Naive B cell (primary cell): ENCODE measurements at places on chromosomes 2 and 18. TPM values are rescaled to one million over a fixed set of nuclear protein-coding genes. Genes with fewer than 3 reads are reported as not detected.

CHST9 gene
- polyA plus RNA-seq: not detected

KCNG2 gene
- not detected for polyA plus RNA-seq

COLEC11 gene
- polyA plus RNA-seq: not detected

KCNIP3 gene
- not detected for polyA plus RNA-seq

EPAS1 gene
- not detected for polyA plus RNA-seq

TNP1 gene
- polyA plus RNA-seq: not detected

LINC00305 gene
- not detected for polyA plus RNA-seq

TSPYL6 gene
- not detected for polyA plus RNA-seq

FSHR gene
- polyA plus RNA-seq: not detected

MYO1B gene
- polyA plus RNA-seq: 11.9 TPM

CYB5A gene
- 209 TPM for polyA plus RNA-seq

- H3K27me3 ChIP-seq: no peaks in the 10 kb centered on the region
- H3K4me3 ChIP-seq: no peak overlapping the region
- DNase-seq: no peak
- peaks cover 33% of the 10 kb centered on the region for H3K4me1 ChIP-seq
- peak overlapping the region; percentile 57 for H3K27ac ChIP-seq
These were observed 43.1 kb downstream of the PELI1 start for GRCh38 chr2:64101141-64101591.

DNA sequence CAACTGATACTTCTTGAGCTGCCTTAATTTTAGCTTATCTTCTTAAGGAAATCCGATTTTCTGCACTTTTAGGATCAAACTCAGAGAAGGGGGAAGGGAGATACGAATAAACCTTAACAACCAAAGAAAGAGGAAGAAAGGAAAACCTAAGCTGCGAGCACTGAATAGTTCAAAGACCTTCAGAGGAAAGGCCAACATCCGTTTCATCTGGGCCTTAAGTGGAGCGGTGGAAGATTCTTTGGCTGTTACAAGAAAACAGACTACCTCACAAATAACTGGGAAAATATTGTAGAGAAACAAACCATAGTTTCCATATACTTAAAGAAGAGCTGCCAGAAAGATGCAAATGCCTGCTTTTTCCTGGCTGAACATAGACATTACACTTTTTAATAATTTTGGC is 43.6 kb downstream of the VIT start:
- DNase-seq: no peak
- H3K27ac ChIP-seq: no peak overlapping the region
- no peaks in the 10 kb centered on the region for H3K36me3 ChIP-seq
- H3K27me3 ChIP-seq: peaks cover 19% of the 10 kb centered on the region
- H3K4me1 ChIP-seq: no peaks in the 10 kb centered on the region

DNA sequence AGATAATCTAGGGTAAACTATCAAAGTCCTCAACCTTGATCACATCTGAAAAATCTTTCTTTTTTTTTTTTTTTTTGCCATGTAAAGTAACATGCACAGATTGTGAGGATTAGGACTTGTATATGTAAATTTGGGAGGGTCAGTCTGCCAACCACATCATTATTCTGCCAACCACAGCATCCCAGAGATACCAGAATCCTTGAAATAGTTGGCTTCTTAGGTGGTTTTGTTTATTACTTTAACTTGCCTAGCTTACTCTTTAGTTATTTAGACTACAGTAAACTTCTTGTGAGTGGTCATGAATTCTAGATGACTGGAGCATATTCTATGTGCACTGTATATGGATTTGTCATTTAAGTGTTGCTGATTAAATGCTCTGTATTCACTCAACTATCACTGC is 242.1 kb upstream of the RBMS1 start:
- no peak overlapping the region for H3K4me3 ChIP-seq
- no peaks in the 10 kb centered on the region for H3K4me1 ChIP-seq
- H3K36me3 ChIP-seq: no peaks in the 10 kb centered on the region
- DNase-seq: no peak
- H3K27ac ChIP-seq: no peak overlapping the region

- H3K4me1 ChIP-seq: peaks cover 16% of the 10 kb centered on the region
- DNase-seq: no peak
- peak overlapping the region; percentile 35 for H3K27ac ChIP-seq
- peaks cover 39% of the 10 kb centered on the region for H3K27me3 ChIP-seq
- no peak overlapping the region for H3K4me3 ChIP-seq
These were observed 90.0 kb upstream of the TAF1B start for GRCh38 chr2:9753276-9753600.

- H3K4me1 ChIP-seq: peaks cover 55% of the 10 kb centered on the region
- H3K27me3 ChIP-seq: no peaks in the 10 kb centered on the region
- H3K27ac ChIP-seq: peak overlapping the region; percentile 39
- no peak overlapping the region for H3K4me3 ChIP-seq
These were observed 5.8 kb downstream of the CUL3 start for GRCh38 chr2:224579411-224579810.

GRCh38 chr18:79927607-79928562 is 23.6 kb downstream of the SLC66A2 start:
- H3K4me3 ChIP-seq: no peak overlapping the region
- DNase-seq: no peak
- no peaks in the 10 kb centered on the region for H3K27me3 ChIP-seq
- H3K27ac ChIP-seq: peak overlapping the region; percentile 82
- peaks cover 10% of the 10 kb centered on the region for H3K4me1 ChIP-seq

- no peaks in the 10 kb centered on the region for H3K4me1 ChIP-seq
- no peak for DNase-seq
- H3K36me3 ChIP-seq: no peaks in the 10 kb centered on the region
These were observed 107.6 kb upstream of the MAP3K20 start for GRCh38 chr2:172968061-172968469.

- H3K36me3 ChIP-seq: no peaks in the 10 kb centered on the region
- no peaks in the 10 kb centered on the region for H3K27me3 ChIP-seq
- H3K27ac ChIP-seq: no peak overlapping the region
- DNase-seq: no peak
These were observed 502.2 kb upstream of the CELF4 start for GRCh38 chr18:38067821-38068220.

- no peaks in the 10 kb centered on the region for H3K36me3 ChIP-seq
- no peak overlapping the region for H3K4me3 ChIP-seq
- DNase-seq: no peak
- H3K4me1 ChIP-seq: no peaks in the 10 kb centered on the region
- H3K27me3 ChIP-seq: peaks cover 15% of the 10 kb centered on the region
- no peak overlapping the region for H3K27ac ChIP-seq
These were observed 17.0 kb upstream of the LINC00305 start for GRCh38 chr18:64165906-64166305.

DNA sequence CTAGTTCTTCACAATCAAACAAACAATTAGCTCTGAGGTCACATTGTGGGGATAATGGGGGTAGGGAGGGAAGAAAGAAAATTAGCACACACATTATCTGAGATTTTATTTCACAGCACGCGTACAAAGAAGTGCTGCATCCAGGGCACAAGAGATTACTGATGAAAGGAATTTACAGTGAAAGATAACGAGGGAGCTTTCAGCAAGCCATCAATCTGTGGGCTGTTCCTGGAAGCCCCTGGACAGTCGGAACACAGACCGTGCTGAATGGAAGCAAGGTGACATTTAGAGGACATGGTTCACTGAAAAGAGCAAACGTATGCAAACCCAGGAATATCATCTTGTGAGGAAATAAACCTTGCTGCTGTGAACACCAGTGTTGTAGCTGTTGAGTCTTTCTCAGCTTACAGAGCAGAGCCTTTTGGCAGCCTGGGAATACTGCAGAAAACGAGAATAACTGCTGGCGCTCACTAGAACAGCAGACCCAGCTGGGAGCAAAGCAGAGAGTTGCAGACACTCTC is 63.2 kb downstream of the SCG2 start:
- no peak overlapping the region for H3K4me3 ChIP-seq
- no peak for DNase-seq
- no peaks in the 10 kb centered on the region for H3K27me3 ChIP-seq

GRCh38 chr2:141035846-141036420 is 1094.9 kb downstream of the LRP1B start:
- no peak overlapping the region for H3K27ac ChIP-seq
- H3K4me1 ChIP-seq: no peaks in the 10 kb centered on the region
- H3K36me3 ChIP-seq: no peaks in the 10 kb centered on the region
- H3K4me3 ChIP-seq: no peak overlapping the region
- H3K27me3 ChIP-seq: no peaks in the 10 kb centered on the region

GRCh38 chr2:40955042-40955441 is 503.2 kb upstream of the SLC8A1 start:
- H3K36me3 ChIP-seq: no peaks in the 10 kb centered on the region
- H3K27ac ChIP-seq: no peak overlapping the region
- no peaks in the 10 kb centered on the region for H3K27me3 ChIP-seq
- no peak for DNase-seq

DNA sequence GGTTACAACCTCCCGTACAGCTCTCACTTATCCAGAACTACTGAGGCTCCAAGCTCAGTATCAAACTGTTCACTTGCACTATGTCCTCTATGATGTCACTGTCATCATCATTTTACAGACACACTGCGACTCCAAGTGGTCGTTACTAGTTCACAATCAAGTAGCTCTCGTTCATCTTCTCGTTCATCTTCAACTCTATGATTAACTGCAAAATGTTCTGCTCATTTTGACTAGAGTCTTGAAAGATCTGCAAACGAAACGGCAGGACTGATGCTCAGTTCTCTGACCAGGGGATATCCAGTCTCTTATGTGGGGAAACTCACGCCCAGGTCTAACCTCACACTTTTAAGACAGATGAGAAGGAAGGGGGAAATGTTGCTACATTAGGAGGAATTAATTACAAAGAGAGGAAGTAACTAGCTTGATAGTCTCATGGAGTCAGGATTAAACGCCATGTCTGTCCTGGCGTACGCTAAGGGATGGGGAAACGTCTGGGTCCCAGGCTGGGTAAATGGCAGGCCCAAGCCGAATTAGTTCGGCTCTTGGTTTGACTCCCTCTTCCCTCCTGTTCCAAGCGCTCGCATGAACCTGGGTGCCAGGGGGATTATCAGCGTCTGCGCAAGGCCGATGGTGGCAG is 794 bp upstream of the CHCHD5 start:
- DNase-seq: no peak
- H3K4me3 ChIP-seq: peak overlapping the region; percentile 98
- peaks cover 28% of the 10 kb centered on the region for H3K4me1 ChIP-seq
- H3K27ac ChIP-seq: peak overlapping the region; percentile 98

- no peak overlapping the region for H3K27ac ChIP-seq
- no peaks in the 10 kb centered on the region for H3K4me1 ChIP-seq
- no peaks in the 10 kb centered on the region for H3K36me3 ChIP-seq
- no peaks in the 10 kb centered on the region for H3K27me3 ChIP-seq
- H3K4me3 ChIP-seq: no peak overlapping the region
These were observed 570.8 kb upstream of the GYPC start for GRCh38 chr2:126085011-126085795.

DNA sequence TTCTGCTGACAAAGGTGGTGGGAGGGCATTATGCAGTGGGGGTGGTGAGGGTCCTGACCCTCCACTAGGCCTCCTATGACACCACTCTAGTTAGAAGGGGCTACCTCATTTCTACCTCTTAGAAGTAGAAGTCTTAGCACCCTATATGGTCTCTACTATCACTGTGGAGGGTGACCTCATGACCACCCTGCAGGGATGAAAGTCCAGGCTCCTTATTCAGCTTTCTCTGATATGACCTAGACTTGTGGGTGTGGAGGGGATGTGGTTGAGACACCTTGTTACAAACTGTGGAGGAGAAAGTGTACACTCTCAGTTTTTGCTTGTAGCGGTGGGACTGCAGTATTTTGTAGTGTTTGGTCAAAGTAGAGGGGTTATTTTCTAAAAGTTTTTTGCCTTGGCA is 18.6 kb downstream of the TMEM182 start:
- no peak for DNase-seq
- peaks cover 12% of the 10 kb centered on the region for H3K36me3 ChIP-seq
- no peaks in the 10 kb centered on the region for H3K27me3 ChIP-seq
- no peaks in the 10 kb centered on the region for H3K4me1 ChIP-seq

DNA sequence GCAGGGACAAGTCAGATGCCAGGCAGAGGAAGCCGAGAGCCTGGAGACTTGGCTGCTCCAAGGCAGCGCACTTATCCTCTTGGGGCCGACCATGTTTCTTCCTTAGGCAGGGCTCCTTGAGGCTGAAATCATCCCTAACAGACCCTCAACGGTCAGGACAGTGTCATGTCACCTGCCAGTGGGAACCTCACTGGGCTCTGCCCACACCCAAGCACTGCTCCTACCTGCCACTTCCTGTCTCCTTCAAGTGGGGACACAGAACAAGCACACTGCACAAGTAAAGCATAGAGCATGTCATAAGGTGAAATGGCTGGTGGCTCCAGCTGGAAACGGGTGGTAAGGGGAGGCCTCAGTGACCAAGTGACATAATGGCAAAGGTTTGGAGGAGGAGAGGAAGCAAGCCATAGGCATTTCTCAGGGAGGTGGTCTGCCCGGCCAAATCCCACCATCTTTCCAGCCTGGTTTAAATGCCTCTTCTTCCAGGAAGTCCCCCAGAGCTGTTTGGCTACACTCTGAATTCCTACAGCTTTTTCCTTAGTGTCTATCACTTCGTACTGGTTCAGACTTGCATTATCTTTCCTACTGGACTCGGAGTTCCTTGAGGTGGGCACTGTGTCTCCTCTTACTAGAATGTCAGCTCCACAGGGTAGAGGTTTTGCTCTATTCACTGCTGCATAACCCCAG is 7.3 kb upstream of the ATOH8 start:
- H3K27ac ChIP-seq: no peak overlapping the region
- H3K4me1 ChIP-seq: peaks cover 37% of the 10 kb centered on the region
- H3K4me3 ChIP-seq: peak overlapping the region; percentile 18
- H3K27me3 ChIP-seq: peaks cover 14% of the 10 kb centered on the region
- DNase-seq: no peak
- no peaks in the 10 kb centered on the region for H3K36me3 ChIP-seq

GRCh38 chr2:121038431-121038830 is 246.6 kb downstream of the TFCP2L1 start:
- H3K4me1 ChIP-seq: no peaks in the 10 kb centered on the region
- H3K27me3 ChIP-seq: peaks cover 8% of the 10 kb centered on the region
- no peak for DNase-seq
- H3K36me3 ChIP-seq: no peaks in the 10 kb centered on the region
- H3K4me3 ChIP-seq: no peak overlapping the region

DNA sequence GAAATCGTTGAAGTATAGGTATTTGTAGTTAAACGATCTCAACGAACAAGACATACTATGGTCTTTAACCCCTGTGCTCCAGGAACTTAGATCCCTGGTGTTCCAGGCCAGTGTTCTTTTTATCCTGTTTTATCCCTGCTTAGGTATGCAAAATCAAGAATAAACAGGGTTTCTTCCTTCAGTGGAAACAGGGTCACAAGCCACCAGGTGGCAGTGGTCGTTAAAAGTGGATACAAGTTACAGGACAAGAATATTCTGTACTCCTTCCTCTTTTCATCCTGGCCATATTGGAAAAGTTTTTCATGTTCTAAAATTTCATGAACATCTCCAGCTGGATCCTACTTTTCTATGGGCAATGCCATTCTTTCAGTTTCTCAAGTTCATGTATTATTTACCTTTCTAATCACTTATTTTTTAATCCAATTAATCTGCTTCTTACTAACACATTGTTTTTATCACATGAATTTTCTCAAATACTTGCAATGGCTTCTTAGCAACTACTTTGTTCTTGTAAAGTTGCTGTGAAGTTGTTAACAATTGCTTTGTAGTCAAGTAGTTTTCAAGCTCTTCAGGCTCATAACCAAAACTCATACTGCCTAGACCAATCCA is 16.4 kb upstream of the HNMT start:
- no peaks in the 10 kb centered on the region for H3K4me1 ChIP-seq
- H3K27me3 ChIP-seq: no peaks in the 10 kb centered on the region
- DNase-seq: peak; percentile 6

GRCh38 chr2:102418421-102418961 is 4.5 kb upstream of the IL18RAP start:
- H3K27me3 ChIP-seq: no peaks in the 10 kb centered on the region
- H3K4me1 ChIP-seq: peaks cover 14% of the 10 kb centered on the region
- H3K4me3 ChIP-seq: peak overlapping the region; percentile 40
- DNase-seq: no peak
